ENCODE measurements at places on chromosomes 2 and 18.

DNA sequence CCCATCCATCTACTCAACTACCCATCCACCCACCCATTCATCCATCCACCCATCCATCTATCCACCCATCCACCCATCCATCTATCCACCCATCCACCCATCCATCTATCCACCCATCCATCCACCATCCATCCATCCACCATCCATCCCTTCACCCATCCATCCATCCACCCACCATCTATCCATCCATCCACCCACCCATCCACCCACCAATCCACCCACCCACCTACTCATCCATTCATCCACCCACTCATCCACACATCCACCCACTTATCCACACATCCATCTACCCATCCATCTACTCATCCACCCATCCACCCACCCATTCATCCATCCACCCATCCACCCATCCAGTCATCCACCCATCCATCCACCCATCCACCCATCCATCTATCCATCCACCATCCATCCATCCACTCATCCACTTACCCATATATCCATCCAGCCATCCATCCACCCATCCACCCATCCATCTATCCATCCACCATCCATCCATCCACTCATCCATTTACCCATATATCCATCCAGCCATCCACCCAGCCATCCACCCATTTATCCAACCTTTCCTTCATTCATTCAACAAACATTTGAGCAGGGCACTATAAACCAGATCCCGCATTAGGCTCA lies 2.1 kb upstream of the NGEF start:
- no peak for DNase-seq

DNA sequence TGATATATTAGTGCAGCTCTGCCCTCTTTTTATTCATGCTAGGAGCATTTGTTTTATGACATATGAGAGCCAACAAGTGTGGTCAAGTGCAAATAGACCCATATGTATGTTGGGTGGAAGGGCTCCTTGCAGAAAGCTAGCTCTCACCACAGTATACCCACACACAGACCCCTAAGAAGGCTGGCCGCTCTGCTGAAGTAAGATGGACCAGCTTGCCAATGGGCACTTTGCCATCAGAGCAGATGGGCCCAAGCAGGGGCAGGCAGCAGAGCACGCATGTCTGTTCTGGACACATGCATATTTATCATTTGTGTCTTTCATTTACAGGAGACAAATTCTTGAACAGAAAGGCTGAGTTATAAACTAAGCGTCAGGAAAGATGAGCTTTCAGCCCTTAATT lies 187.5 kb upstream of the DTNA start:
- no peak for DNase-seq

GRCh38 chr2:241598487-241598886 lies 38.5 kb downstream of the THAP4 start:
- DNase-seq = no peak

DNA sequence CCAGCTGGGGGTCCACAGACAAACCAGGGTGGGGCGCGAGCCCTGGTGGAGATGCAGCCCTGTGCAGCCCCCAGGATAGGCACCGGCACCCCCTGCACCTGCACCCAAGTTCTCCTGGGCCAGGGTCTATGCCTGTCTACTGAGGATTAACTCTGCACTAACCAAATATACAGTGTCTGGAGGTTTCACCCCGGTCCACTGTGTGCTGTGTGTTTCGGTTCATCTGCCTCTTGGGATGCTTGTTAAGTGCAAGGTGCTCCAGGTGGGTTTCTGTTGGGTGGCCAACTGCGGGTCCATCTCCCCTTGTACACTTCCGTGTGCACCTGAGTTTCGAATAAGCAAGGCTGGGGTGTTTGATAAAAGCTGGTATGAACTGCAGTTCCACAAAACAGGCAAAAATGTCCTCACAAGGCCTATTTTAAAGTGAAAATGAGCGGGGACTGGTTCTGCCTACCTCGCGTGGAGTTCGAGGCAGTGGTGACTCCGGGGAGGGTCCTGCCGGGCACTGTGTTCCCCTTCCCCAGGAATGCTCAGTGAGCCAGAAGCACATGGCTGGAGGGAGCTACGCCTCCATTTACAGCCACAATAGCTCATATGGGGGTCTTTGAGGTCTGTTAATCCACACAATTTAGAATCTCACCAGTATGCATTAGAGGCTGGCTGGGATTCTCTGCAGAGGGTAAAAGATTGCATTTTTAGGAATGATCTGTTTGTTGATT lies 70.7 kb downstream of the EDAR start:
- no peak for DNase-seq

- DNase-seq = no peak
These were observed 74.0 kb downstream of the UNC80 start for GRCh38 chr2:209845666-209846065.

DNA sequence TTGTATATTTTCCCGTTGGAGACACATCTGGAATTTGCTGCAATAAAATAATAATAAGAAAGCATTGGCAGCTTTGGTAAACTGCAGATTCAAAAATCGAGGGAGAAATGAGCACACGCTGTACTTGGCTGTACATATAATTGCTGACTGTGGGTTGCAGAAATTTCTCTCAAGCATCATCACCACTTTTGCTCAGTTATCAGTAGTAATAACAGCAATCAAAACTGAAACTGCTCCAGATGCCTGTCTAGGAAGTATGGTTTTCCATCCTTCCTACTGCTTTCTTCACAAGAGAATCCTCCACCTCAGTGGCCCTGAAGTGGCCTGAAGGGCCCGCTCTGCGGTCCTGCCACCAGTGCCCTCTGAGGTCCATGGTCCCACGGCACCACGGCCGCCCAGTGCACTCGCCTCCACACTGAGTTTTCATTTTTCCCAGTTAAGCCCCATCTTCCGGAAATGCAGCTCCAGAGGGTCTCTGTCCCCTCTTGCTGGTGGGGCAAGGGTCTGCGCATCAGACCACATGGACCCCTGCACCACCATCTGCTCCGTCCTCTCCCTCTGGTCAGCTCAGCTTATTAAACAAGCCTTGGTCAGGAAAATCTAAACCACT lies 3.9 kb downstream of the DUSP28 start:
- no peak for DNase-seq

DNA sequence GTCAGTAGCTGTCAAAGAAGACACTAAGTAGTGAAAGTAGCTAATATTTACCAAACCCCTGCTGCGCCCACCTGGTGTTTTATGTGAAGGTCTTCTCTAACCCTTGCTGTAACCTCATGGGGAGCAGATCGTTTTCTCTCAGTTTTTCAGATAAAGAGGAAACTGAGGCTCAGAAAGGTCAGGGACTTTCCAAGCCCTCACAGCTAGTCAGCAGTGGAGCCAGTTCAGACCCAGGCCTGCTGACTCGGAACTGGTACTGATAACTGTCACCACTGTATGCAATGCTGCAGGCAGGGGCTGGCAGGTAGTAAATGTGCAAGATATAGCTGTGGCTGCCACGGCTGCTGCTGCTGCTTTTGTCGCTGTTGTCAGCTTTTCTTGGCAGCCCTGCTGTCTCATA lies 69.1 kb downstream of the LRRFIP1 start:
- DNase-seq = no peak

DNA sequence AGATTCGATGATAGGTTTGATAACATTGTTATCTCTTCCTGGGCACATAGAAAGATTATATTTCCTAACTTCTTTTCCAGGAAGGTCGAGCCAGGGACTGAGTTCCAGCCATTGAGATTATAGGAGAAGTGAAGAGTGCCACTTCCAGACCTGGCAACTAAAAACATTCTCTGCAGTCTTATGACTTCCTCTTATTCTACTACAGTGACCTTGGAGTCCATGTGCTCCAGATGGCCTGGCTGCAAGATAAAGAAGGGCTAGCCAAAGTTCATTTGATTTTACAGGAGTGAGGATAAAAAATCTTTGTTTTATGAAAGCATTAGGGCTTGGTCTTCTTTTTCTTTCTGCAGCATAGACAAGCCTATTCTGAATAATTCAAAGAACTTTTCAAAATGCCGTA lies 363.0 kb downstream of the FSIP2 start:
- no peak for DNase-seq

- no peak for DNase-seq
These were observed 33.0 kb upstream of the GATA6 start for GRCh38 chr18:22136395-22136794.

DNA sequence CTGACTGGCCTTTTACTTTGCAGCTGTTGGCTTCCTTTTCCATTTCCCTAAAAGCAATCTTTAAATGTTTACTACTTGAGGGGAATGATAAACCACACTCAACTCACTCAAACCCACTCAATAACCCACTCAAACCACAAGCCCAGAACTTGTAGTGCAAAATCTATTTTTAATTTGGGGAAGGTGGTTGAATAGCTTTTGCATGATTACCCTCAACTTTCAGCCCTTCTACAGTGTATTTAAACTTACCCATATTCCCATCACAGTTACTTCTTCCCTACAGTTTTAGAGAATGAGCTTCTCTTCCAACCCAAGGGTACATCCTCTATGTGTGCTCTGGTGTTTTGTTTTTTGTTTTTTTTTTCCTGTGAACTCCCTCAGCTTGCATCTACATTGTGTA lies 636.1 kb downstream of the TDRD15 start:
- DNase-seq = no peak

DNA sequence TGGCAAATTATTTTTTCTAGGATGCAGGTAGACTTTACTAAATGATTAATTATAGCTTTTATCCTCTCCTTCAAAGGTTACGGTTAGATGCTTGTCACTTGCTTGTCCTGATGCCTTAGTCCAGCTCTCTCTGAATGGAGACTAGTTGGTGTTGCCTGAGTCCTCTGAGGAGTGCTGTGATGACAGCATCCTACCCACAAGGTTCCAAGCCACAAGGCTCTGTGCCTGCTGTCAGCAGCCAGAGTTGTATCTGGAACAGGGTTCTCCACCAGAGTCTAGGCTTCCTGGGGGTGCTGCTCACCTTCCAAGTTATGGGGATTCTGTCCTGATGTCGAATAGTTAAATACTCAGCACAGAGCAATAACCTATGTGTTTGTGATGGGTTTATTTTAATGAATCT lies 125.7 kb downstream of the GALNT1 start:
- no peak for DNase-seq

GRCh38 chr2:157995117-157995516 lies 106.6 kb upstream of the UPP2 start:
- no peak for DNase-seq

GRCh38 chr2:63692002-63692606 lies 103.3 kb downstream of the MDH1 start:
- DNase-seq = no peak

- DNase-seq = no peak
These were observed 34.2 kb upstream of the GPC1 start for GRCh38 chr2:240401308-240401707.

- DNase-seq = no peak
These were observed 89.0 kb downstream of the TMEM247 start for GRCh38 chr2:46568212-46569009.

GRCh38 chr2:110205660-110206455 lies 1.0 kb upstream of the NPHP1 start:
- DNase-seq = no peak

GRCh38 chr18:35193316-35193715 lies 47.5 kb upstream of the ZNF397 start:
- no peak for DNase-seq

GRCh38 chr2:222572264-222572721 lies 83.6 kb downstream of the FARSB start:
- no peak for DNase-seq

DNA sequence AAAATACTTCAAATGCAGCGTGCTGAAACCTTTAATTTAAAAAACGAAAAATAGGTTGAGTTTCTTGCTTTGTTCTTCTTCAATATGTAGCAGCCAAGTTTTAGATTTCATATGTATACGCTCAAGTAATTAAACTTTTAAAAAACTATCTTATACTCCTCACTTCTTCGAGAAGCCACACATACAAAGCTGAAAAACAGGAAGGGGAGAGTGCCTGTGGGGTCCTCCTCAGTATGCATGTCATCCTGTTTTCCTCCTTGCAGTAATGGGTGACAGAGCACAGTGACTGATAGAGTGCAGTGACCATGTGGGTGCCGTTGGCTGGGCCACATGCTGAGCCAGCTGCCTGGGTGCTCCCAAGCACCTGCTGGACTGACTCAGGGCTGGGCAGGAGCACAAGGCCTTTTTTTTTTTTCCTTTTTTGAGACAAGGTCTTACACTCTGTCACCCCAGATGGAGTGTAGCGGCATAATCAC lies 33.3 kb downstream of the UXS1 start:
- no peak for DNase-seq

- DNase-seq = no peak
These were observed 181.4 kb upstream of the FN1 start for GRCh38 chr2:215617060-215617824.

DNA sequence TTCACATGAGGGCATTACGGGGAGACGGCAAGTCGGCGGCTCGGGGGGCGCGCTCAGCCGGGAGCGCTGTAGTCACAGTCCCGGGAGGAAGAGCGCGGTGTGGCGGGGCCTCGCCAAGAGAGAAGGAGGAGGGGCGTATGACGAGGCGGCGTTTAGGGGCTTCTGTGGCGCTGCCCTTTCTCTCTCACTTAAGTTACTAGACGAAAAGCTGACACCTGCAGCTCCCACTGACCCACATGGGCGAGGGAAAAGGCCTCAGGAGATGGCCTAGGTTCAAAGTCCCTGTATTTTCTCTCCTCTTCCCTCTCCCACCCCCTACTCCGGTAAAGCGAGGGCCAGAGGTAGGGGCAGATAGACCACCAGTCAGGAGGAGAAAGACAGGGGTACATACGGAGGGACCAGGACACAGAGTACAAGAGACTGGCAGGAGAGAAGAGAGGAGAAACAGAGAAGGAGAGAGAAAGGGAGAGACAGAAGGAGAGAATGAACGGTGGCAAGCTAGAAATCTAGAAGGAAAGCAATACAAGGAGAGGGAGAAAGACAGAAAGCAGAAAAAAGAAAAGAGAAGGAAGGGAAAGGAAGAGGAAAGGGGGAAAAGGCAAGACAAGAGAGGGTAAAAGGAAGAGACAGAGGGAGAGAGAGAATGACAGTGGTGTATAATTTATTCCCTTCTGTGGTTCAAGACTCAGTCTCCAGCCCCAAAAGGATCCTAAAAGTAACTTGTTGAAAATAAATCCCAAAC lies 3.8 kb downstream of the SIX2 start:
- no peak for DNase-seq

- no peak for DNase-seq
These were observed 45.1 kb downstream of the ATIC start for GRCh38 chr2:215356948-215357461.

DNA sequence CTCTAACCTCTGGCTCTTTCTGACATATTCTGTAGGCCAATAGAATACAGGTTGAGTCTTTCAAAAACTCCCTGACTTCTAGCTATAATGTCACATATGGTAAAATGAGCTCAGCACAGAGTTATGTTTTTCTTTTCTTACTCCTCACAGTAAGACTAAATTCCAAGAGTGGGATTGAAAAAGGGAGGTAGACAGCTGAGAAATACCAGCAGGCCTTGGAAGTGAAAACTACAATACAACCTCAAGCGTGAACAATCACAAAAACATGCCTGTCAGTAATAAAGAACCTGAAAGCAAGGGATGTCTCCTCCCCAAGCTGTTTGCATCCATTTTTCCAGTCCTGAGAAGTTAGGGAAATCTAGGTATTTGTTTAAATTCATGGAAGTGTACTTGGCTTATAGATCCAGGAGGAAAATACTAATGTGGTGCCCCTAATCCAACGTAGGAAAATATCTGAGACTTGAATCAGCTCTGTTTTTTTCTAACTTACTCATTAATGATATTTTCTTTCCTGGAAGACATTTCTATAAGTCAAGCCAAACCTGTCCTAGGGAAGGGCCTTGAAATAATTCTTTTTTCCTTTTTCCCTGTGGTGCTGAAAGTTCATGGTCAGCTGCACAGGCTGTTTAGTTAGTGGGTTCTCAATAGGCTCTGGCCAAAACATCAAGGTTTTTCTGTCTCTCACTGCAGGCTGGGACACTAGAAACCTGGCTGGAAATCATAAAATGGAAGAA lies 167.9 kb upstream of the SPATS2L start:
- DNase-seq = no peak
